ENCODE measurements at places on chromosomes 3 and 15.

DNA sequence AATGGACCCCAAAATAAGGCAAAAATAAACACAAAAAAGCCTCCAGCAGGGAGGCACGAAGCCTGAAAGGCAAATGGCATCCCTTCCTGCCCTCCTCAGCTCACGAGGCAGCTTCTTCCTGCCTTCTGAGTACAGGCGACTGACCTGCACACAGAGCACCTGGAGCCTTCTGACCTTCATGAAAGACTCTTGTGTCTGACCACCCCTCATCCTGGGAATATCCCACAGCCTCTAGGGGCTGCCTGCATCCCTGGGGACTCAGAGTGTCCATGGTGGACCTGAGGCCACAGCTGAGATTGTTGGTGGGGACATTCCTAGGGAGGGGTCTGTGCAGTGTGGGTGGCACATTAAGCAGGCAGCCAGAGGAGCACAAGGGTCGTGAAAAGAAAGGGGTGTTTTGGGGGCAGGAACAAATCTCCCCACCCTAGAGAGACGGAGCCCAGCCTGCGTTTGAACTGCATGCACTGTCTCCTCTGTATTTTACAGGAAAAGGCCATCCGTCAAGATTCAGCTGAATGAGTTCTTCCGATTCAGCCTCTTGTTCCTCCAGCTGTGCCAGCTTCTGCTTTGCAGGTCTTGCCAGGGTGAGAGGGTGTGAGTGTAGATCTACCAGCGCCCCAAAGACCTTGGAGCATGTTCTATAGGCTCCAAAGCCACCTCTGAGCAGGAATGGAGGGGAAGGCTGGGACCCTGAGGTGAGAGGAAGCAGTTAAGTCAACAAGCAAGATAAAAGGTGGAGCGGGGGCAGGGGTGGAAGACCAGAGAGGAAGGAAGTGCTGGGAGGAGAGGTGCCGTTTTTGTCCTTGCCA lies 80.4 kb upstream of the MEF2A start:
- no peak for DNase-seq

- no peak for DNase-seq
Measured at GRCh38 chr3:146164071-146164470, 3.1 kb upstream of the PLOD2 start.

GRCh38 chr3:27544372-27544865 lies 60.2 kb upstream of the SLC4A7 start:
- DNase-seq, result no peak

GRCh38 chr15:96332637-96333121 lies 2.2 kb downstream of the NR2F2 start:
- DNase-seq, result no peak

GRCh38 chr3:157447026-157447694 lies 10.5 kb downstream of the PTX3 start:
- DNase-seq, result peak; percentile 6

DNA sequence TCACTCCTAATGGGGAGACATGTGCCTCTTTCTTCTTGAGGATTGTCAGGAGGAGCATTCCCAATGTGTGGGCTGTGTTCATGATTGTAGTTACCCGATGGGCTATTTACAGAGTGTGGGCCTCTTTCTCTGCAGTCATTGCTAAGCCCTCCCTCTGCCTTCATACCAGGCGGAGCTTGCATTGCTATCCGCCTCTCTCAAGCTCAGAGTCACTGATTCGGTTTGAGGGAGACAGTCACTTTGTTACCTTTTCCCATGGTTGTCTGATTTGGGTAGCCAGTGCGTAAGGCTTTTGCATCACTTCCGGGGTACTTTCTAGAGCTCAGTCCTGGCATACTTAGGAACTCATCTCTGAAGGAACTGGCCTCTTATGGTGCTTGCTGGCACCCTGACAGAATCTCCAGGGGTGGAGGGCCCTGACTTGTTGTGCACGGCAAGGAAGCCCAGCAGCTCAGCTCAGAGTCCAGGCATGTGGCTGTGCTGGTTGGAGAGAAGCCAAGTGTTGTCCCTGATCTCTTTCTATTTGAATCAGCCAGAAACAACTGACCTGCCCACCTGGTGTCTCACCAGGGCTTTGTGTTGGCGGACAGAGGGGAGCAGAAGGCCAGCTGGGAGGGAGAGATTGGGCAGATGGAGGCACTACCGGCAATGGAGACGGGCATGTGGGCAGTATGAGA lies 79.8 kb downstream of the EPHB1 start:
- no peak for DNase-seq

DNA sequence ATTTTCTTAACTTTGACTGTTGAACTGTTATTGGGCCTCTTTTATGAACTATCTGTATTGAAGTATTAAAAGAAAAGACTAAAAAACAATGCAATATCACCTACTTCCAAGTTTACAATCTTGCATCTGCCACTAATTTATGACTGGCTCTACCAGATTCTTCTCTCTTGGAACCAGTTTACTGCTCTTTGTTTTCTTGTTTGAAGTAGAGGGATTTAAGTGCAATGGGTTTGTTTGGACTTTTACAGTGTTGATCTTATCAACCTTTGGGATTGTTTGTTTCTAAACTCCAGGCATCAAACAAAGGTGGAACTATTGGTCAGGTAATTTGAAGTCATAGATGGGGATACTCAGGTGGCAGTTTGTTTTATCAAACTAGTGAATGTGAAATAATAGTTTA lies 43.0 kb upstream of the MEIS2 start:
- DNase-seq, result no peak

DNA sequence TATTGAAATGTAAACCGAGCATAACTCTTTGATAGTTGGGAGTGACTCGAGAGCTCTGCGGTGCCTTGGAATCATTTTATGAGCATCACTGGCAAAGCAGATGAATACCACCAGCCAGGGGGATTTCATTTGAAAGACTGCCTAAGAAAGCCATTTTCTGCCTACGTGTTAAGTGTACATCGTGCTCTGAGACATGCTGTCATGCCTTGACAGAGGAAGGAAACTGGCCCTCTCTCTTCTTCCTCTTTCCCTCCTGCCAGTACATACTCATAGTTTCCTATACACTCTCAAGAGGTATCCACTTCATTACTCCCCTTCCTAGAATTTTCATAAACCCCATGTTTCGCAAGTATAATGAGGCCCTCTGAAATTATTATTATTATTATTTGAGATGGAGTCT lies 8.8 kb downstream of the BCL2A1 start:
- no peak for DNase-seq

DNA sequence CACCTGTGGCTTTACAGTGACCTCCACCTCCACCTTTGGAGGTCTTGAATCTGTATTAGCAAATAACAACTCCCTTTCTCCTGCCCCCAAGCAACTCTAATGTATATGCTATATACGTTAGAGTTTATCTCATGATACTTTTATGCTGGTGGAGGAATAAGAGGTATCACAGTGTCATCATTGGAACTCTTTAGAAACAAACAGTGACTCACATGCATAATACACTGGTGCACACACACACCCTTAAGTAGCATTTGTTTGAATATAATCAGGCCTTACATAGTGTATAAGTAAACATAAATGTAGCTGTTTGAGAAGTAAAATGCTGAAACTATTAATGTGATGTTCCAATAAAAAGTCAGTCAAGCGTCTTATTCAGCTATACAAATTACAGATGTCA lies 280.2 kb upstream of the C2CD4B start:
- no peak for DNase-seq

DNA sequence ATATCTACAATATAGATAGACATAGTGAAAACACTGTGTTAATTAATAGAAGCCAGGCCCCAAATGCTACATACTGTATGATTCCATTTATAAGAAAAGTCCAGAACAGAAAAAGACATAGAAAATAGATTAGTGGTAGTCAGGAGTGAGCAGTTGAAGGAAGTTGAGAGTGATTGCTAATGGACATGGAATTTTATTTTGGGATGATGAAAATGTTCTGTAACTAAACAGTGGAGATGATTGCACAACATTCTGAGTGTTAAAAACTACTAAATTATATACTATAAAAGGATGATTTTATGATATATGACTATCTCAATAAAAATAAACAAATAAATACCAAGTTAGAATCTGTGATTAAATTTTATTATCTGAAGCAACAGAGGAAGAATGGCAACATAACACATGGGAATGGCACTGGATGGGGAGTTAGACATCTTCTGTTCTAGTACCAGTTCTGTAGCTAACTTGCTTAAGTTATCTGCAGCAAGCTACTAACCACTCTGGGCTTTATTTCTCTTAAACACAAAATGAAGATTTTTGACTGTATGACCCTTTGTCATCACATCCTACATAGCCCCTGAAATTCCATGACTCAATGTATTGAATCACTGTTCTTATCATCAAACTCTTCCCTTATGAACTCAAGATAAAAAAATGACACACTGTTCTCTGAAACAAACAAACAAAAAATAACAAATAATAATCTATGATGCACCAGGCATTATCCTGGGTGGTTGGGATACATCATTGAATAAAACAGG lies 612.7 kb downstream of the TBL1XR1 start:
- no peak for DNase-seq

DNA sequence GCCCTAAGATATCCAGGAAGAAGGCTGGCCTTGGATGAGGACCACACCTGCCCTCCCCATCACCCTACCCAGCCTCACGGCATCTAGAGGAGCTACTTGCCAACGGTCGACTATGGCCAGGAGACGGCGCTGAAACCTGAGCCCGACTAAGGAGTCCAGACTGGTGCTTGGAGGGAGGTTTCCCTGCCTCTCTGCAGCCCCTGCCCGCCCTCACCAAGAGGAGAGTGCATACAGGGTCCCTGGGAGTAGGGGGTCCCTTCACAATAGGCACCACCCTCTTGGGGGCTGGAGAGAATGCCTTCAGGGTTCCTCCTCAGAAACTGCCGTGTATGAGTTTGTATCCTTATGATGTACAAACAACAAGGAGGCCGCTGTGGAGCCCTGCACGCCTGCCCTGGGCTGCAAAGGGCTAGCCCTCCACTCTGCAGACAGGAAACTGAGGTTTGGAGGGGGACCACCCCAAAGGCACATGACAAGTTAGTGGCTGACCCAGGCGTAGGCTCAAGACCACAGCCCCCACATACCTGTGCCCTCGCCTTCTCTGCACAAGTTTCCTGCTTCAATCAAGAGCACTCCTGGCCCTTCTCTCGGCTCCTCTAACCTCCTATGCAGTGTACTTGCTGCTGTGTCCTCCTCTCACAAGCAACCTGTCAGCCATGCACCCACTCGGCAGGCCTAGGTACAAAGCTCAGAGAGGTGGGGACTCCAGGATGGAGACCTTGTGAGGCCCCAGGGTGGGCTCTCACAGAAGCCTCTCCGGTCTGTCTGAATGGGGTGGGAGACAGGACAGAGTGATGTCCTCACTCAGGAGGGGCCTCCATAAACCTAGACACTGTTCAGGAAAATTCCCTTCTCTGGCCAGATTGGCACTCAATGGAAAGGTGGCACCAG lies 7.4 kb downstream of the KLF15 start:
- no peak for DNase-seq

DNA sequence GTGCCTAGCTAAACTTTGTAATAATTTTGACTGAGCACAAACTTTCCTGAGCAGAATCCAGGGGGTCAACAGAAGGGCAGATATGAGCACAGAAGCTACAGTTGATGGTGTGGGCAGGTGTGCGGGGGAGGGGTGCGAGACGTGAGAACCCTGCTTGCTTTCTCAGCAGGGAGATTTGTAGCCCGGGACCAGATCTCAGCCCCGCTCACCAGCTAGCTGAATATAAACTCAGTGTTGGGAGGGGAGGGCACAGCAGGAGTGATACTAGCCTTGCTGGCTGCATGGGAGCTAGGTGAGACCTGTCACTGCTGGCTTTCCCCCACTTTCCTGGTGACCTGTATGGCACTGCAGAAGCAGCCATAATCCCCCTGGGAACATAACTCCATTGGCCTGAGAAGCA lies 83.4 kb downstream of the CLDN1 start:
- no peak for DNase-seq

- DNase-seq, result no peak
Measured at GRCh38 chr3:82157952-82158351, 396.5 kb upstream of the GBE1 start.

DNA sequence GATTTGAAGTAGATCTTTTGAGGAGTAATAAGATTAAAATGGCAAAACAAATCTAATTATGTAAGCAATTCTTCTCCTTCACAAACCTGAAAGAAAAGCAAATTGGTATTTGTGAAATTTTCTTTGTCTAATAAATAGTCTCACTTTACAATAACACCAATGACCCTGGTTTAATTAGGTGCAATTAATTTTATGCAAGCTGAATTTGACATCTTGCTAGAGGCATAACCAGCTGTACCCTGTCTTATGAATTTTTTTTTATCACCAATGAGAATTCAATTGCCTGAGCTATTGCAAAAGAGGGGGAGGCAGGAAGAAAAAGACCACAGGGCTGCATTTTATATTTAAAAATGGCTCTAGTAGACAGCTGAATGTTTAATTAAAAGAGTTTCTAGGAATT lies 113.5 kb upstream of the IL12A start:
- no peak for DNase-seq

DNA sequence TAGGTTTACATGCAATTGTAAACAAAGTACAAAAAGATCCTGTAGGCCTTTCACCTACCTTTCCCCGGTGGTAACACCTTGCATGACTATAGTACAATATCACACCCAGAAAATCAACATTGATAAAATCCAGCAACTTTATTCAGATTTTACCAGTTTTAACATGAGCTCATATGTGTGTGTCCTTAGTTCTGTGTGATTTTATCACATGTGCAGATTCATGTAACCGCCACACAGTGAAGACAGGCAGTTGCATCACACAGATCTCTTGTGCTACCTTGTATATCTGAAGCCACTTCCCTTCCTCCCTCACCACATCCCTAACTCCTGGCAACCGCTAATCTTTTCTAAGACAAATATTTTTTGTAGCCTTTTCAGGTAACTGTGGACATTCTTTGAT lies 183.5 kb upstream of the C2CD4B start:
- DNase-seq, result no peak

DNA sequence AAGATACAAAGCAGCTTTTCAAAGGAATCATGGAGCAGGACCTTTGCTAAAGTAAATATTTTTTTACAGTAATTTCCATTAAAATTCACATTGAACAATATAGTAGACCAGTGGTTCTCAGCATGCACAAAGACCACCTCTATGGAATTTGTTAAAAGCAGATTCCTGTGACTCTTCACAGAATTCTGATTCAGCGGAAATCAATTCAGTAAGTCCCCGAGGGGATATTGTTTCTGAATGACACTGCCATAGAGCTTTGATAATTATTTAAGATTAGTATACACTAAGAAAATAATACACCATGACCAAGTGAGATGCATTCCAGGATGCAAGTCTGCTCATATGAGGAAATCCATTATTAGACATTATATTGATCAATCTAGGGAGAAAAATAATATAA lies 161.9 kb upstream of the TNIK start:
- DNase-seq, result no peak

GRCh38 chr3:192887701-192888100 lies 30.0 kb downstream of the MB21D2 start:
- no peak for DNase-seq

All from NCI-H1694 (cell line).